ENCODE measurements at places on chromosomes 7 and 10. TPM values are rescaled to one million over a fixed set of nuclear protein-coding genes. Genes with fewer than 3 reads are reported as not detected.

Gene EGR2
- 2.2 TPM for polyA plus RNA-seq

GRCh38 chr7:80047032-80047431 is 87.6 kb upstream of the GNAI1 start:
- no peak for DNase-seq

Gene PNLIPRP2
- not detected for polyA plus RNA-seq

DNA sequence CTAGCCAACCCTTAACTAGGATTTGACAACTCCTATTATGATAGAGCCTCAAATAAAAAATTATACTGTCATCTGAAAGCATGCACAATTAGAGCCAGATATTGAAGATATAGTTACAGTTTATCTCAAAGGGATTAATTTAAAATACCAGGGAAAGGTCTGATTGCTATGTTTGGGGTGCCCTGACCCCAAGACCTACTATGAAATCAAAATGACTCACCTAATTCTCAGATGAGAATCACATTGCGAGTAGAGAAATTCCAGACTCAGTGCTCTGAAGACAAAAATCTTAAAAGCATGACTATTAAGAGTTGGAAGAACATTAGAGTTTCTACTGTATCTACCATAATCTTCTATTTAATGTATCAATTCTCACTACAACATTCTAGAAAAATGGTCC is 297.1 kb downstream of the AHR start:
- DNase-seq = no peak

GRCh38 chr7:146772601-146773000 is 656.0 kb downstream of the CNTNAP2 start:
- peak; percentile 8 for DNase-seq

GRCh38 chr10:28587270-28587969 is 54.5 kb downstream of the WAC start:
- peak; percentile 23 for DNase-seq

Gene APBB1IP
- 2.5 TPM for polyA plus RNA-seq

GRCh38 chr10:113985297-113985844 is 58.3 kb upstream of the ADRB1 start:
- DNase-seq = no peak

- peak; percentile 2 for DNase-seq
Measured at GRCh38 chr7:134058980-134059379, 68.2 kb upstream of the LRGUK start.

GRCh38 chr10:121732656-121733445 is 134.6 kb upstream of the FGFR2 start:
- DNase-seq = no peak

GRCh38 chr7:77330169-77330882 is 85.8 kb downstream of the GSAP start:
- DNase-seq = no peak

GRCh38 chr7:27299861-27300260 is 57.3 kb downstream of the EVX1 start:
- DNase-seq = no peak

Gene FOXP2
- 43.5 TPM for polyA plus RNA-seq

- no peak for DNase-seq
Measured at GRCh38 chr7:50954716-50955115, 172.0 kb upstream of the GRB10 start.

Gene PRF1
- polyA plus RNA-seq = 2.6 TPM

- no peak for DNase-seq
Measured at GRCh38 chr7:146053492-146053891, 63.1 kb upstream of the CNTNAP2 start.

DNA sequence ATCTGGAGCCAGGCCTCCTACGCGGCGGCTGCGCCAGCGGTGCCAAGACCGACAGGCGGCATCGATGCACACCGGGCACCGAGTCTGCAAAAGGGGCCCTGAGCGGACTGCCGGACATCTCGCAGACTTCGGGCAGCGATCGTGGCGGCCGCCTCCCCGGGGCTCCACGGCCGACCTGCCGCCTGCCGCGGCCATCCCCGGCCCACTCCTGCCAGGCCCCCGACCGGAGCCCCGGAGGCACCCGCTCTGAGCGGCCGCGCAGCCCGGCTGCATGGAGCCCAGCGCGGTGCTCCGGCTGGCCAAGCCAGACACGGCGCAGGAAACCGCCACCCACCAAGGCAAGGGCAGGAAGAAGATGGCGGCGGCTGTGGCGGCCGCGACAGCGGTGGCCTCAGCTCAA is 154.2 kb upstream of the KCTD7 start:
- DNase-seq = no peak

DNA sequence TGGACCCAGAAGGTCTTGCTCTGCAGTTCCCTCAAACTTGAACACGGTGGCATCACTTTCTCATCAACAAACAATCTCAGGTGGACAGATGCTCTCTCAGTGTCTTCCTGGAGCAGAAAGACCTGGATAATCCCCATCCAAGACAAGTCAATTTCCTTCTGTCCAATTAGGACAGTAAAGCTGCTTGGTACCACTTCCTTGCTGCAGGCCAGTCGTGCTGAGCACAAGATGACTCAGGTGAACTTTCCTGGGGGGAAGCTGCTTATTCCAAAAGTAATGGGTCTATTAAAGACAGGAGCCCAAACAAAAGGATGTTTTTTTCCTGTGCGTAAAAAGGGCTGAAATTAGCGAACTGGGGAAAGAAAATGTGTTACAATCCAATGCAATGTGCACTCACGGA is 107.6 kb upstream of the AFAP1L2 start:
- no peak for DNase-seq

Gene PLA2G12B
- 1.9 TPM for polyA plus RNA-seq

DNA sequence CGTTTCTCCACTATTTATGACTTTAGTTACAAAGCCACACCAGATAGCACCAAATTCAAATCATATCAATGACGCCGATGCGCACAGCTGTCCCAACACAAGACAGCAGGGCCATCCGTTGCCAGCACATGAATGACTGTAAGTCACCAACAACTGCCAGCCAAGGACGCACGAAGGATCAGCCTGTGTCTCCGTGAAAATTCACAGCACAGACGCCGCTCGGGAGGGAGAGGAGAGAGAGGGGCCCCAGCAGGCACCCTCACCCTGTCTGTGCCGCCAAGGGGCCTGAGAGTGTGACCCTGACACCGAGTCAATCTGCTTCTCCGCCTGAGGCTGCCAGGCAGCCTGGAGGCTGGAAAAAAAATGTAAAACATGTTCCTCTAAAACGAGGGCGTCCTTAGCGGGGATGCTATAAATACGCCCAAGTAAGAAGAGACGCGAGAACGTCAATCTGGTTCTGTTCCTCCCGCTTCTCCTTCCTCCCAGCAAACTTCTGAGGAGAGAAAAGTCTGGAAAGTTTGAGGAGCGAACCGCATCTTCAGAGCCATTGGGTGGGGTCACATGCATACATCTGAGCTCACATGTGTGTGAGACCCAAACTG is 111.2 kb downstream of the PTPRN2 start:
- DNase-seq = no peak
